Mesothelial cell of epicardium (in vitro differentiated cells): ENCODE measurements at places on chromosomes 6 and 20.

DNA sequence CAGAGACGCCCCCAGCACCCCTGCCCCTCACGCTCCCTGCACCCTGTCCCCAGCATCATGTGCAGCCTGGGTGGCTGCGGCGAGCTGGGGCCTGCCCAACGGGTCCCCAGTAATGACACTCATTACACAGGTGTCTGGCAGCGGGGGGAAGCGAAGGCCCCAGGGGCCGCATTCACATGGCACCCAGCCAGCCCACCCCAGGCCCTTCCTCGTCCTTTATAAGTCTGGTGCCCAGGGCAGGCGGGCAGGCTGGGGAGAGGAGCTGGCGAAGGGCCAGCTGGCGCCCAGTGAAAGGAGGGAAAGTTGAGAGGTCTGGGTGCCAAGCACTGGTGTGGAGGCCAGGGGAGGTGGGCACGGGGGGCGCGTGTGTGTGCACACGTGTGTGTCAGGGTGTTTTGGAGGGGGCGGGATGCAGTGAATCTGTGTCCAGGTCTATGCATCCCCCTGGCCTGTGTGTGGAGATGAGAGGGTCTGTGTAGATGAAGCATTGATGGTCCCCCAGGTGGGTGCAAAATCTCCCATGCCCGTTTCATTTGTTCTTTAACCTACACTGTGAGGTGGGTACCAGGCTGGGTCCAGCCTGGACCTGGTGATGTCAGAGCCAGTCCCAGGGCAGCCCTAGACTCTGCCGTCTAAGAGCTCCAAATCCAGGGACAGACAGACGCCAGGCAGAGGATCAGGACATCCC, 105.3 kb downstream of the CEBPB start:
- H3K27ac ChIP-seq, result no peak overlapping the region
- DNase-seq, result no peak
- no peak overlapping the region for H3K4me3 ChIP-seq

DNA sequence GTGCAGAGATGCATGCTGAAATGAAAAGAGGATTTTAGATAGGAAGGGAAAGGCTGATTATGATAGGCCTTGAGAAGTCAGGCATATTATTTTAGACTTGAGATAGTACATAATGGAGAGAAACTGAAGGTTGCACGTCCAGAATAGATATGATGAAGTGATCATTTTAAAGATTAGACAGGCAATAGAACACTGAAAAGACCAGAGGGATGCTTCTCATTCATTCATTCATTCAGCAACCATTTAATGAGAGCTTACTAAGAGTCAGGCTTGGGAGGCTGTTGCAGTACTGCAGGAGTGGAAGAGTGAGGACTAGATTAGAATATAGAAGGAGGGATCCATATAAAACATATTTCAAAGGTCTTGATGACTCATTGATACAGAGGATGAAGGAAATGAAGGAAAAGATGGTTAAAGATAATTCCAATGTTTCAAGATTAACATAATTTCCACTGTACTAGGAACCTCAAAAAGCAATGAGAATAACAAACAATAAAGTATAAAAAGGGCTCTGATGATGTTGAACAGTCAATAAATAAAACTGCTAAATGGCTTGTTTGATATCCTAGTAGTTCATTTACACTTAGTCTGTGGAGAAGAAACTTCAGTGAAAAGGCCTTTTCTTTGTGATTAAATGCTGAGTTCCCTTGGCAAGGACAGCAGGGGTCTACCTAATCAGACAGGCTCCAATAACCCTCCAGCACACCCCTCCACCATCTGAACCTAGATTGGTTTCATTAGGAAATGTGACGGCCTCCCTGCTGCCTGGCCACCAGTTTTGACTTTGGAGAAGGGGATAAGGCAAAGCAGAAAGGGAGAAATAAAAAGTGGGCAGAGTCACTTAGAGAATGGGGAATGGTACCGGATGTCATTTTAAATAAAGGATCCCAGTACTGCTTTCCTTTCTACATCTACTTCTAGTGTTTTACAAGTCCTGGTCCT, 5.3 kb upstream of the FBXO9 start:
- peaks cover 34% of the 10 kb centered on the region for H3K4me1 ChIP-seq
- H3K36me3 ChIP-seq, result no peaks in the 10 kb centered on the region
- DNase-seq, result no peak
- H3K27me3 ChIP-seq, result no peaks in the 10 kb centered on the region

DNA sequence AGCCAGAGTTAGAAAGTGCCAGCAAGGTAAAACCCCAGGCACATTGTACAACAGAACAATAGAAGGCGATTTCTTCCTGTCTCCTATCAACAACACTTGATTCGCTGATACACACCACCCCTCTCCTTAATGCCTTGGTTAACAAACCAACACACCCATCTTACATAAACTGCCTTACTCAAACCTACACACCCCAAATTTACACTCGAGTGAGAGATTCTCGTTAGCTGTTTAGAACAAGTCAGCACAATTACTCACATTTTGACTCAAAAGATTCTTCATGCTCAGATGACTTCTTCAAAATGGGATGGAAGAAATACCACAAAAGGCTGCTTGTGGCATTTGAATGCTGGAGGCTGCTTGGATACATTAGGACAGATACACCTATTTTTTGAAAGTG, 80.0 kb upstream of the FOXQ1 start:
- no peak overlapping the region for H3K27ac ChIP-seq
- peaks cover 66% of the 10 kb centered on the region for H3K27me3 ChIP-seq
- H3K36me3 ChIP-seq, result no peaks in the 10 kb centered on the region
- H3K4me3 ChIP-seq, result no peak overlapping the region
- no peaks in the 10 kb centered on the region for H3K4me1 ChIP-seq

- DNase-seq, result no peak
- no peaks in the 10 kb centered on the region for H3K27me3 ChIP-seq
- H3K4me3 ChIP-seq, result no peak overlapping the region
- H3K36me3 ChIP-seq, result no peaks in the 10 kb centered on the region
- H3K4me1 ChIP-seq, result peaks cover 12% of the 10 kb centered on the region
These were observed 44.9 kb downstream of the SNAI1 start for GRCh38 chr20:50027611-50028105.

DNA sequence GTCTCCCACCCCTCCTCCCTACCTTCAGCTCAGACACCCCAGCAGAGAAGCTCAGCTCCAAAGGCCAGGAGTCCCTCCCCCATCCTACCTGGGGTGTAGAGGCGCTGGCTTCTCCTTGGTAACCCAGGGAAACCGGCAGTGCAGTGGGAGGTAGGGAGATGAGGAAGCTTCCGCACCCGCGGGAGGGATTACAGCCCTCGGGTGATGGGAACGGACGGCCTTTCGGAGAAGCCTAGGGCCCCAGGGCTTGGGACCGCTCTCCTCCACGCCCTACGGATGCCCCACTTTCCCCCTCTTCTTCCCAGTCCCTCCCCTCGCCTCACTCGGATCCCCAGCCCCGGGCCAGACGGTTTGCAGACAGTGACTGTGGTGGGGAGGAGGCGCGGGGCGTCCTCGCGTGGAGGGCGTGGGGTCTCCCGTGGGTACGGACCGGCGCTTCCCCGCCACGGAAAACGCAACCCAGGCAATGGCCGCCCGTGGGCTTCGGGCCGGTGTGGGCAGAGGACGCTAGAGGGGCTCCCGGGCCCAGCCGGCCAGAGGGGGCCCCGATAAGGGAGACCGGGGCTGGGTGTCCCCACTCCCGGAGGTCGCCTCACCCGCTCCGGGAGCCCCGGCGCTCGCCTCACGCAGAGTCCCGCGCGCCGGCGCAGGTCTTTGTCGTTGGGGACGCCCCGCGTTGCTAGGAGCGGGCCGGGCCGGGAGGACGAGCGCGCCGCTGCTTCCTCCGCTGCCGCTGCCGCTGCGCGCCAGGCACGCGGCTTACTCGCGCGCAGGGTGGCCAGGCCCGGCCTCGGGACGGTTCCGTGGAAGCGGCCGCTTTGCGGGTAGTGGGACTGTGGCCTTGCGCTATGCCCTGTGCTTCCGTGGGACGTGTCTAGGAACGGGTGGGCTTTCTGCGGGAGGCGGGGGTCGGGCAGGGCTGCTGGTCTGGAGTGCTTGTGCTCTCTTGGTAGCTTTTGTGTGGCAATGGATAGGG, 15.8 kb downstream of the AARS2 start:
- peaks cover 65% of the 10 kb centered on the region for H3K27me3 ChIP-seq
- peaks cover 5% of the 10 kb centered on the region for H3K4me1 ChIP-seq
- peak overlapping the region; percentile 57 for H3K4me3 ChIP-seq
- H3K27ac ChIP-seq, result no peak overlapping the region
- peaks cover 15% of the 10 kb centered on the region for H3K36me3 ChIP-seq

DNA sequence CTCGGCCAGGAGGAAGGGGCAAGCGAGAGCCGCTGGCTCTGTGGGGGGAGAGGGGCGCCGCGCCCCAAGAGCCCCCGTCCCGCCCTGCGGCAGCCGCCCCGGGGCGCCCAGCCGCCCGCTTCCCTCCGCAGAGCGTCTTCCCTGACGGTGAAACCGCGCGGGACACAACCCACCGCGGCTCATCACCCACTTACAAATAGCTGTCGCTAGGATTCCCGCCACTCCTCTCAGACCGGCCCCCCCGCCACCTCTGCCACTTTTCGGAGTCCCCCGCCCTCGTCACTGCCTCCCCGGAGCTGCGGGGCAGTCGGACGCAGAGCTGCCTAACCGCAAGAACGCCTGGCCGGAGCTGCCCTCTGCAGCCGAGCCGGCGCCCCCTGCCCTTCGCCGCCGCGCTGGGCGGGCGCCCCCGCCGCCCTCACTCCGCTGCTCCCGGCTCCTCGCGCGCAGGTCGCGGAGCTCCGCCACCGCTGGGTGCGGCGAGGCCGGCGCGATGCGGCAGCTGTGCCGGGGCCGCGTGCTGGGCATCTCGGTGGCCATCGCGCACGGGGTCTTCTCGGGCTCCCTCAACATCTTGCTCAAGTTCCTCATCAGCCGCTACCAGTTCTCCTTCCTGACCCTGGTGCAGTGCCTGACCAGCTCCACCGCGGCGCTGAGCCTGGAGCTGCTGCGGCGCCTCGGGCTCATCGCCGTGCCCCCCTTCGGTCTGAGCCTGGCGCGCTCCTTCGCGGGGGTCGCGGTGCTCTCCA, at the start of gene SLC35D3:
Gene SLC35D3, plus strand, starts transcription at position 366 of the 749 bp plus-strand sequence. Its CDS starts 128 bp downstream, at position 494.
- peak within 1 kb of the TSS; percentile 77 for H3K4me3 ChIP-seq
- peaks cover 12% of the 10 kb centered on the region for H3K4me1 ChIP-seq
- H3K27ac ChIP-seq, result peak within 1 kb of the TSS; percentile 34
- DNase-seq, result peak; percentile 18

GRCh38 chr6:125678601-125679000, 70.8 kb upstream of the HEY2 start:
- no peak overlapping the region for H3K4me3 ChIP-seq
- H3K4me1 ChIP-seq, result peaks cover 30% of the 10 kb centered on the region
- no peaks in the 10 kb centered on the region for H3K27me3 ChIP-seq
- no peaks in the 10 kb centered on the region for H3K36me3 ChIP-seq
- H3K27ac ChIP-seq, result no peak overlapping the region

DNA sequence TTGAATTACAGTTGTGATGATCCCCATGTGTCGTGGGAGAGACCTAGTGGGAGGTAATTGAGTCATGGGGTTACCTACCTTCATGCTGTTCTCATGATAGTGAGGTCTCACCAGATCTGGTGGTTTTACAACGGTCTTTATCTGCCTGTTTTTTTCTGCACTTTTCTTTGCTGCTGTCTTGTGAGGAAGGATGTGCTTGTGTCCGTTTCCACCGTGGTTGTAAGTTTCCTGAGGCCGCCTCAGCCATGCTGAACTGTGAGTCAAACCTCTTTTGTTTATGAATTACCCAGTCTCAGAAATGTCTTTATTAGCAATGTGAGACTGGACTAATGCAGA, 6.5 kb upstream of the RANBP9 start:
- H3K27me3 ChIP-seq, result no peaks in the 10 kb centered on the region
- peaks cover 8% of the 10 kb centered on the region for H3K4me1 ChIP-seq
- no peak overlapping the region for H3K27ac ChIP-seq
- no peak overlapping the region for H3K4me3 ChIP-seq

- peaks cover 16% of the 10 kb centered on the region for H3K4me1 ChIP-seq
- H3K27ac ChIP-seq, result no peak overlapping the region
- H3K36me3 ChIP-seq, result no peaks in the 10 kb centered on the region
- peaks cover 5% of the 10 kb centered on the region for H3K27me3 ChIP-seq
These were observed 425.2 kb upstream of the OPRM1 start for GRCh38 chr6:153613719-153614455.

GRCh38 chr6:17291778-17292177, 10.6 kb downstream of the RBM24 start:
- H3K27me3 ChIP-seq, result peaks cover 9% of the 10 kb centered on the region
- no peaks in the 10 kb centered on the region for H3K36me3 ChIP-seq
- H3K4me3 ChIP-seq, result no peak overlapping the region
- no peak for DNase-seq
- H3K4me1 ChIP-seq, result peaks cover 8% of the 10 kb centered on the region

DNA sequence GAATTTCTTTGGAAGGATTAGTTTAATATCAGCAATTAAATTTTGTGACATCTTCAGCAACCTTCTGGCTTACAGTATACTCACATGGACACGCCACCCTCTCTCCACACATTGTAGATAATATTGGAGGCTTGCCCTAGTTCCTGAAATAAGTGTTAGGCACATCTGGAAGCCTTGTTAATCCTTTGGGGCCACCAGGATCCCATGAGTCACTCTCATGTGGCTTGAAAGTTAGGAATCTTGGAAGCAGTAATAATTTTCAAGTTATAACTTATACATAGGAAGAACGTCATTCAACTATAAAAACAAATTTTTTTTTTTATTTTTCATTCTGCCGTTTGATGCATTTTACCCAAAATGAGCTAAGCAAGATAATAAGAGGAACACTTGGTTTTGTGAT, 20.5 kb downstream of the LAMA4 start:
- no peak for DNase-seq
- H3K27ac ChIP-seq, result peak overlapping the region; percentile 90
- no peaks in the 10 kb centered on the region for H3K27me3 ChIP-seq
- H3K36me3 ChIP-seq, result no peaks in the 10 kb centered on the region
- peaks cover 34% of the 10 kb centered on the region for H3K4me1 ChIP-seq

- peak overlapping the region; percentile 74 for H3K27ac ChIP-seq
- peaks cover 21% of the 10 kb centered on the region for H3K4me1 ChIP-seq
- peaks cover 6% of the 10 kb centered on the region for H3K36me3 ChIP-seq
- H3K27me3 ChIP-seq, result no peaks in the 10 kb centered on the region
These were observed 76.7 kb downstream of the UBE3D start for GRCh38 chr6:82988930-82989351.

GRCh38 chr6:159762681-159763293, 942 bp downstream of the ACAT2 start:
- no peaks in the 10 kb centered on the region for H3K27me3 ChIP-seq
- peak overlapping the region; percentile 97 for H3K27ac ChIP-seq
- peak overlapping the region; percentile 93 for H3K4me3 ChIP-seq
- no peak for DNase-seq
- H3K4me1 ChIP-seq, result peaks cover 25% of the 10 kb centered on the region

DNA sequence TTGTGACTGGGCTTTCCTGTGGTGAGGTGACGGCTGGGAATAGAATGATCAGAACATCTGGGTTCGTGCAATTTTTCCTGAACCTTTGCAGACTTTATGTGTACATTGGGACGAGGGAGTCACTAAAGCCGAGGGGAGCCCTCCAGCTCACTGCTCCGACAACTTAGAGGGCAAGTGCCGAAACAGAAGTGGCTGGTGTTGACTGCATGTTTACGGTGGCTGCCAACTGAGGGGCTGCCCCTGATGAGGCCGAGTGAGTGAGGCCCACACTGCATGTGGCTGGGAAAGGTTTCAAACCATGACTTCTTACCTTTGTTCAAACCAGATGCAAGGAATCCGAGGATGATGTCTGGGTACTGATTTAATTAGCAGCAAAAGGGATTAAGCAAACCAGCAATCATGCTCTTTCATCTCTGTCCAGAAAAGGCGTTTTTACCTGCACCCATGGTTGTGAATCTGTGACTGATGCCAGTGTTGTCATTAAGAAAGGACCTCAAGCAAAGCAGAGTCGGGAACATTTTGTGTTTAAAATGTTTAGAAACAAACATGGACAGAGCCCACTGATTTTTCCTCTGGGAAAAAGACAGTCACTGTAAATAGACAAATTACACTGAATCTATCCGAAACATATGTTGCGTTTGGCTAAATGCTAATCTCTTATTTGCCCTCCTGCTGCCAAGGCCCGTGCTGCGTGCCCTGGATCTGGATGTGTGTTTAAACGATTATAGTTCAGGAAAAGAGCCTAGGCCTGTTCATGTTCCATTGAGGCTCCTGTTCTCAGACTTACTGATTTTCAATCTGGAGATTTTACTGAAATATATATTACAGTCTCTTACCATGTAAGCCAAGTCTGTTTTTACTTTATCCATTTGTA, 105.1 kb downstream of the UST start:
- no peaks in the 10 kb centered on the region for H3K36me3 ChIP-seq
- peaks cover 25% of the 10 kb centered on the region for H3K4me1 ChIP-seq
